Ovary (tissue), 10 donors: ENCODE measurements at places on chromosomes 5 and 9.
A peak's percentile ranks its signal among the peaks of the same experiment; 100 is the strongest.

- no peak for DNase-seq
Measured at GRCh38 chr9:68966496-68966944, 47.4 kb downstream of the PRKACG start.

DNA sequence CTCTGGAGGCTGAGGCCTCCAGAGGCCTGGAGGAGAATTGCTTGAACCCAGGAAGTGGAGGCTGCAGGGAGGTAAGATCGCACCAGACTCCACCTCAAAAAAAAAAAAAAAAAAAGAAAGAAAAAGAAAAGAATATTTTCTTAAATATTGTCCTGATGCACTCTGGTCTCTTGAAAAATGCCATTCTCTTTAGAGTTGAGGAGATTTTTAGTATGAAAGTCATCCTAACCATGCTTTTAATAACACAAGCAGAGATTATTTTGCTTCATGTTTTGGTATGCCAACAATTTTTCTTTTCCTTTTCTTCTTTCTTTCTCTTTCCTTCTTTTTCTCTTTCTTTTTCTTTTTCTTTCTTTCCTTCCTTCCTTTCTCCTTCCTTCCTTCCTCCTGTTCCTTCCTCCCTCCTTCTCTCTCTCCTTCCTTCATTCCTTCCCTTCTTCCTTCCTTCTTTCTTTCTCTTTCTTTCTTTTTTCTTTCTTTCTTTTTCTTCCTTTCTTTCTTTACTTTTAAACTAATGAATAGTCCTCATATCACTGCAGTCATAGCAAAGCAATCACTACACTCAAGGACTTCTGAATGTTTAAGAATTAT, 116.9 kb upstream of the CCNH start:
- no peak for DNase-seq

DNA sequence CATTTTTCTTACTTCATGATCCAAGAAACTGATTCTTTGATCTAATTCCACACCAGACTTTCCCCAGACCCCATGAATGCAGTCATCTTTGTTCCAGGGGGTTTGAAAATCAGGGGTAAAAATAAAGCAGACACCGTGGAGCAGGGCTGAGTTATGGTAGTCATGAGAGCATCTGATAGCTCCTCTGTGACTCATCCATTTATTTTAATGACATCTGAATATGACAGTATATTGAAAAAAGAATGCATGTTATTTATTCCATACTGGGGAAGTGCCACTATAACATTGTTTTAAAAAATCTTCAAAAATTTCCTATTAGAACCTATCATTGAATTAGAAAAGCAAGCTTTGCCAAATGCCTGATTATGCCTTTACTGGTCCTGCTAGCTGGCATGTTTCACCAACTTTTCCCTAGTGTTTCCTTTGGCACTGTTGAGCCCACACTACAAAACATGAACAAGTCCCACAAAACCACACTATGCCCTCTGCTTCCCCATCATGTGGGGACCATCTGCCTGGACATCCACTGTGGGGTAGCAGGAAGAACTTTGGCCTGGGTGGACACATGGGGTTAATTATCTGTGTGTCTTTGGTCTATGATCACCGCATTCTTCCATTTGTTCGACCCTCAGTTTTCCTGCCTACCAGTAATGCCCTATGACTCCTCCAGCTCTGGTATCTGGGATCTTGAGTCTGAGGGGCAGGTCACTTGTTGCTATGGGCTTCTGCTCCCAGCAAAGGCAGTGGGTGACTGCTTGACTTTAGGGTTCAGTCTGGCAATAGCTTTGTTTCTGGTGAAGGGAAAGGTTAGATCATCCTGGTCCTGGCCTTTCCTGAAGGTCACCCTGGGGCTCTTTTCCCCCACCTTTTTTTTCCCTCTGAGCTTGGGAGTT, 82.7 kb upstream of the PANK3 start:
- DNase-seq: no peak

GRCh38 chr5:10663489-10664179, 97.4 kb downstream of the DAP start:
- DNase-seq: no peak

GRCh38 chr9:121694600-121694999, 43.2 kb downstream of the DAB2IP start:
- no peak for DNase-seq

GRCh38 chr9:37369671-37370070, 52.8 kb upstream of the GRHPR start:
- DNase-seq: no peak

GRCh38 chr5:140145256-140145655, 19.5 kb downstream of the IGIP start:
- DNase-seq: no peak

- no peak for DNase-seq
Measured at GRCh38 chr5:79663212-79663611, 26.4 kb upstream of the CMYA5 start.

DNA sequence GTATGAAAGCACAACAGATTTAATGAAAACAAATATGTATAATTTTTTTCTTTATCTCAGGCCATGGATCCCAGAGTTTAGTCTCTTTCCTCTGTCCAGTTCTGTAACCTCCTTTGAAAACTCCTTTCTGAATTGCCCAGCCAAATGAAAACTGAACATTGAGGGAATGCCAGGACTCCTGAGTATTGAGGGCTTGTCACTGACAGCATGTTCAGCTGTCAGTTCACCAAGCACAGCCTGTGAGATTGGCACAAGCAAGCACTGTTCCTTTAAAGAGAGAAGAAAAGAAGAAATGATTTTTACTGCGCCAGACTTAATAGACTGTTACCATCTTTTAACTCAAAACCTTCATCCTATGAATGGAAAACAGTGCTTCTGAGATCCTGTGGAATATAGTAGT, 27.3 kb downstream of the TTC1 start:
- no peak for DNase-seq

GRCh38 chr9:72615931-72616330, 94.5 kb downstream of the TMC1 start:
- no peak for DNase-seq

DNA sequence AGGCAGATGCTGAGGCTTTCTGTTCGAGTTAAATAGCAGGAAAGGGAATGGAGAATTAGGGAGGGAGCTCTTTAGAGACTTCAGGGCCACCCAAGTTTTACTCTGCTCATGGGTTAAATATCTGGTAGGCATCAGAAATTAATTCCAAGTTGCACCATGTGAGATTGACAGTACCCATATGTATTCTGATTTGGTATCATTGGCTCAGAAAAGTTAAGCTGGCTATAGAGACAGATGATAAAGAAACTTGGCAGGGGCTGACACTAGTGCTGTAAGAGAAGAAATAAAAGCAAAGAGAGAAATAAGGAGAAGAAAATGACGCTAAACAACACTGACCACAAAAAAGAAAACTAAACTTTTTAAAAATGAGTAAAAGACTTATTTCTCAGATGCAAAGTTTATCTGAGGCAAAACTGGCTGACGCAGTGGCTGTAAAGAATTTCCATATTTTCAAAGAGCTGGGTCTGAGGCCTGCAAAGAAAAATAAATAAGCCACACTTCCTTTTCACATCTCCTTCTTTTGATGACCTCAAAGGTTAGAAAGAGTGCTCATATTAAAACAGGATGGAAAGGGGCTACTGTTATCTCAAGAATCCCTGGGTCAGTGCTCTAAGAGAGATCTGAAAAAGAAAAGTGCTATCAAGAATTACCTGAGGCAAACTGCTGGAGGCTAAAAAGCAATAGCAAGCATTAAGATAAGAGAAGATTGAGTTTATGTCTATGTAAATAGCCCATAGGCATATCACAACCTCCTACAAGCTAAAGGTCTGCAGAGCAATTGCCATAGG, 399.0 kb upstream of the MEF2C start:
- DNase-seq: no peak

- no peak for DNase-seq
Measured at GRCh38 chr5:76457674-76458485, 54.8 kb downstream of the IQGAP2 start.

GRCh38 chr9:9002826-9003583, 1203.4 kb upstream of the DMAC1 start:
- peak; percentile 13 for DNase-seq

DNA sequence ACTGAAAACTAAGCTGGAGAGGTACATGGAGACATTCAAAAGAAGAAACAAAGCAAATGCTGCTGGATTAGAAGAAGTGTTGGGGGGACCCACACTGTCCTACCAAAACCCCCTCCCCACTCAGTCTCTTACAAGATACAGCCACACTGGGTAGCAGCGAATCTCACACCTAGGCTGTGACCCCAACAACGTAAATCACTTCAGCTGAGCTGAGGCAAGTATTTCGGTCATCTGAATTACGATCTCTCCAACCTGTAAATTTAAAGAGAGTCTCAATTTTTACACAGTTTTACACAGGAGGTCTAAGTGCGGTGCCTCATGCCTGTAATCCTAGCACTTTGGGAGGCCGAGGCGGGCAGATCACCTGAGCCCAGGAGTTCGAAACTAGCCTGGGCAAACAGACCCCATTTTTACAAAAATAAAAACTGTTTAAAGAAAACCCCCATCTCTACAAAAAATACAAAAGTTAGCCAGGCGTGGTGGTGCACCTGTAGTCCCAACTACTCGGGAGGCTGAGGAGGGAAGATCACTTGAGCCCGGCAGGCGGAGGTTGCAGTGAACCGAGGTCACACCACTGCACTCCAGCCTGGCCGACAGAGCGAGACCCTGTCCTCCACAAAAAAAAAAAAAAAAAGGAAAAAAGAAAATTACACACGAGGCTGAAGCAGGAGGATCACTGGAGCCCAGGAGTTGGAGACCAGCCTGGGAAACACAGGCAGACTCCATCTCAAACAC, 3.4 kb downstream of the CAMSAP1 start:
- peak; percentile 4 for DNase-seq

DNA sequence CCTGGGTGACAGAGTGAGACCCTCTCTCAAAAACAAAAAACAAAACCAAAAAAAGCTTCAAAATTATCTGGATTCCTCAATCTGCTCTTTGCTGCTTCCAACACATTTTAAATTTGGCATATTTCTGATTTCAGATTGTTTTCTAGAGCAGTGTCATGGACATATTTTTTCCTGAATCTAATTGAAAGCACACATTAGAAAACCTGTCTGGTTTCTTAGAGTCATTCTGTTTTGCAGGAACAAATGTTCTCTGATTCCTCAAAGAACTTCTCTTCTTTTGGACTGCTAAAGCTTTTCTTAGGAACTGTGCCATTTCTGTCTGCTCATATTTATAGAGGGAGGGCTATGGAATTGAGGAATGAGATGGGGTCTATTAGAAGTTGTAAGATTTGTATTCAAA, 81.6 kb downstream of the RAI14 start:
- no peak for DNase-seq

DNA sequence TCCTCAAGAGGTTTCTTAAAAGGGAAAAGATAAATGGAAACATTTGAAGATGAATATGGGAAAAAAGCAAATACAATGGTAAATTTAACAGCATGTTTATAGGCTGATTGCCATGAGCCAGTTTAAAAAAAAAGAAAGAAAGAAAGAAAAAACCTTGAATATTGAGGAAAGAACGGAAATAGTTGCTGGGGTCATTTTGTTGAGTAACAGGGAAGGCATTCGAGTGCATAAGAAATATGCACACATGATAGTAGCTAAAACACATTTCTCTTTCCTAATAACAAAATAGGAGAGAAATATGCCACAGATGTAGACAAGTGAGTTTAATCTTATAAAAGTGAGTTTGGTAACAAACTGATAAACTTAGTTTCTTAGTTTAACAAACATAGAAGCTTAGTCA, 864.6 kb upstream of the ACO1 start:
- DNase-seq: no peak

DNA sequence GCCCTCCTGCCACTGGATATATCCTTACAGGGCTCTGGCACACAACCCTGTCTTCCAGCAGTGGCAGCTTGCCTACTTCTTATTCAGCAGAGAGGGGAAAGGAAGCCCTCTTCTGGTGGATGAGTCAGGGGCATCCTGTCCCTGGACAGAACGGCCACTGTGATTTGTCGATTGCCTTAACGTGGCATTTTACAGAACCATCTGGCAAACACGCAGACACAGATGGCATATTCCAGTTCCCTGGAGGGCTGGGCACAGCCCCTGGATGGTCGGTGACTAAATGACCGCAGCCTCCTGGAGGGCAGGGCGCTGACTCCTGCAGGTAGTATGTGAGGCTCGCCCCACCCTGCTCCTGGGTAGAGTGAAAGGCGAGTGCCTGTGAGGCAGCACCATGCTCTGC, 62.1 kb downstream of the DCP2 start:
- peak; percentile 15 for DNase-seq

DNA sequence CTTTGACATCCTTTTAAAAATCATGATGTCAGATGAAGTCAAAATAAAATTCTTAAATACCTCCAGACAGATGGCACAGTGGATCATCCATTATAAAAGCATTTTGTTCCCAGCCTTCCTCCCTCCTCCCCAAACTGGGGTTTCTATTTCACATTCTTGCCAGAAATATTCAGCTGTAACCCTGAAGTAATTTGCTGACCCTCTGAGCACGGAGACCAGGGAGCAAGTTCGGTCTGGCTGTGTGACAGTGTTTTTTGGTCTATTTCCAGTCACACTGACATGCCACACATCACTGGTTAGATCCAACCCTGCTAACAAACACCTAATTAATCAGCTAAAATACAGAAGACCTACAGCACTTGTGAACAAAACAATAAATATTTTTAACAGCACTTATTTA, 126.2 kb upstream of the DMRT1 start:
- DNase-seq: no peak

GRCh38 chr9:101707721-101708120, 30.7 kb downstream of the GRIN3A start:
- DNase-seq: no peak

- no peak for DNase-seq
Measured at GRCh38 chr9:127519301-127520166, 68.2 kb downstream of the LRSAM1 start.

DNA sequence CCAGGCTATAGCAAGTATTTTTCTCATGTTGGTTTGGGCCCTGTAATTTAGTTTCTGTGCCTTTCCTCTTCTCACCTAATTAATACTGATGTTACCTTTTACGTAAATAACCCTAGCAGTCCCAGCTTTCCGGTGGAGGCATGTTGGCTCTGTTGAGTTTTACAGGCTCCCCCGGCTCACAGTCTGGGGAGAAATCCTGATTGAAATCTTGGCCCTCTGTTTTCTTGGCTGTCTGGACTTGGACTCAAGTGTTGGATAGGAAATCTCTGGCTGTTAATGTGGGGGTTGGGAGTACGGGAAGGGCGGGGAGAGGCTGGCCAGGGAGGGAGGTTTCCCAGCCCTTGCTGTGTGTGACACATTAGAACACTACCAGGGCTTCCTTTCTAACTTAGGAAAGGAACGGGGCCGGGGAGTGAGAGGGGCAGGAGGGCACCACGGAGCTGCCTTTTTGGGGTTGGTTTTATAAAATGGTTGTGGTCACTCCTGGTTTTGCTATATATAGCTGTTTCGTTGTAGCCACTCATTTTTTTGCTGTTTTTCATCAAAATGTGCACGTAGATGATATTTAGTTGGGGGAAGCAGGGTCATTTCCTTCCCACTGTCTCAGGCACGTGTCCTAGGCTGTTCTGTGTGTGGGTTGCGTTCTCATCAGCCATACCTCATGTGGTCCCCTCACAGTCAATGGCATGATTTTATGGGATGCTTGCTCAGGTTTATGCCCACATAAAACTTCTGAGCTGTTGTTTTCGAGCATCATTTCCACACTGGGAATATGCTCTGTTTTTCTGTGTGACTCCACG, 11.0 kb downstream of the TRIO start:
- no peak for DNase-seq
